ENCODE measurements at places on chromosomes 5 and 9. TPM values are rescaled to one million over a fixed set of nuclear protein-coding genes. Genes with fewer than 3 reads are reported as not detected.
A peak's percentile ranks its signal among the peaks of the same experiment; 100 is the strongest.

DNA sequence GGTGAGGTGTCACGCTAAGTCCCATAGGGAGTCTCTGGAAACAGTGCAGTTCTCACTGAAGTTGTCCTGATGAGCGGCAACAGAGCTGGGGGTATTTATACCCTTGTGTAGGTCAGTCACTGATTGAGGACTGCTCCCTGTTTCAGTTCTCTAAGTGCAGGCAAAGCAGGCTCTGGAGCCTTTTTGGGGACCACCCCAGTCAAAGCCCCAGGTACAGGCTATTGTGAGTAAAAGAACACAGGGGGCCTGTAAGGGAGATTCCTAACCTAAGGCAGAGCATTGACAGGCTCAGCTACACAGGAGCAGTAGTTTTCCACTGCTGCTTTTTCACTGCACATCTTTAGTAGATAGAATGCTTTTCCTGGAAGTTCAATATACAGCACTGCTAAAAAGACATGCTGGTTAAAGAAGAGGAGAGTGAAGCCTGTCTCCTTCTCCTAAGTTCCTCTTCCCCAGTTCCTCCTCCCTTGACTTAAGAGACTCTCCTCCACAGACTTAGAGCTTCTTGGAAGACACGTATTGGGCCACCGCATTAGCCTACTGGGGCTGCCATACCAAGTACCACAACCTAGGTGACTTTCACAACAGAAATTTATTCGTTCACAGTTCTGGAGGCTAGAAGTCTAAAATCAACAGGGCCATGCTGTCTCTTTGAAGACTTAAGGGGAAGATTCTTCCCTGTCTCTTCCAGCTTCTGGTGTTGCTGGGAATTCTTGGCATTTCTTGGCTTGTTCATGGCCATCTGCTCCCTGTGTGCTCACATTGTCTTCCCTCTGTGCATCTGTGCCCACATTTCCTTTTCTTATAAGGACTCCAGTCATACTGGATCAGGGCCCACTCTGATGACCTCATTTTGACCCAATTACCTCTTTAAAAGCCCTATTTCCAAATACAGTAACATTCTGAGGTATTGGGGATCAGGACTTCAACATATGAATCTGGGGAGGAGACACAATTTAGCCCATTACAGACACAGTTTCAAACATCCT is 221.0 kb downstream of the ESM1 start:
- no peak overlapping the region for H3K27ac ChIP-seq
- H3K4me1 ChIP-seq: no peaks in the 10 kb centered on the region
- no peak for DNase-seq
- H3K27me3 ChIP-seq: no peaks in the 10 kb centered on the region

- no peaks in the 10 kb centered on the region for H3K36me3 ChIP-seq
- H3K4me1 ChIP-seq: no peaks in the 10 kb centered on the region
- H3K27ac ChIP-seq: no peak overlapping the region
- no peak for DNase-seq
- no peaks in the 10 kb centered on the region for H3K27me3 ChIP-seq
- H3K4me3 ChIP-seq: no peak overlapping the region
These were observed 272.1 kb downstream of the TLE1 start for GRCh38 chr9:81417299-81417675.

DNA sequence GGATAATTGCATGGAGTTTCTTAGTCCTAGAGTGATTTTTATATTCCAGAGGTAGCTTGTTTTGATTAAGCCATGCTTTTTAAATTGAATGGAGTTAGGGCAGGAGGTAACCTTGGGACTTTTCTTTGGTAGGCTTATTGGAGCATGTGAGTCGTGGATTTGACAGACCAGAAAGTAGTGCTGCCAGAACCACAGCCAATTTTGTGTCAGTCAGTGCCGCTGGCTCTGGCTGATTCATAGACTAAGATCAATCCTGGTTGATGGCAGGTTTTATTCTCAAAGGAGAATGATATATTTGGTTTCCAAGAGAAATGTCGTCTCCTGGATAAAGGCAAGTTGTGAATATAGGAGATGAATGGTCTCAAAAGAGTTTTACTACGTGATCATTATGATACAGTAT is 20.3 kb downstream of the RAI14 start:
- no peak overlapping the region for H3K27ac ChIP-seq
- H3K27me3 ChIP-seq: no peaks in the 10 kb centered on the region
- no peak for DNase-seq
- H3K4me3 ChIP-seq: no peak overlapping the region
- H3K4me1 ChIP-seq: no peaks in the 10 kb centered on the region

DNA sequence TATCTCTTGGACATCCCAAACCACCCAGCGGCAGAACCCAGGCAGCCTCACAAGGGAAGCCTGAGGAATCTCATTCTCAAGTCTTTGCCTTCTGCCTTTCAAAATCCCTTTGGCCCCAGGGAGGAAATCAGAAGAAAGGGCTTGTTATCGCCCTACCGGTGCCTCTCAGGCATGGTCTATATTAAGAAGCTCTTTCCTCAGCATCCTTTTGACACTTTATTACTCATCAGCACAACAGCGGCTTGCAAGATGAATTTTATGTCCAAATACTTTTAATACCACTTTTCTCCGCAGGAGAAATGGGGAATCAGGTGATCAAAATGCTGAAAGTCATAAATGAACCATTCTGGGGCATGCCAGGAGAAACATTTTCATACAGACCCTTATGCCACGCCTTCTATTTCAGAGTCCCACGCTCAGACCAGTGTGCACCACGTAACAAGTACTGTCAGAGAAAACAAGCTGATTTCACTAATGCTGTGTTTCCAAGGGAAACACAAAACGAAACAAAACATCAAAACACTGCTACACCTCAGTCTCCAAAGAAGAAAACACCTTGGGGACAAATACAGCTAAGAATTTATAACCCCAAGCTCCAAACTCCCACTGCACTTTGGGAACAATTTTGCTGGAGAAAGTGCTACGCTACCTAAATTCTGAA is 30.0 kb downstream of the RAPGEF1 start:
- H3K4me3 ChIP-seq: no peak overlapping the region
- DNase-seq: peak; percentile 34
- no peaks in the 10 kb centered on the region for H3K27me3 ChIP-seq

GRCh38 chr9:136769710-136770191 is 5.4 kb upstream of the LCN15 start:
- DNase-seq: peak; percentile 37
- H3K27me3 ChIP-seq: no peaks in the 10 kb centered on the region
- no peaks in the 10 kb centered on the region for H3K4me1 ChIP-seq
- H3K27ac ChIP-seq: no peak overlapping the region
- no peaks in the 10 kb centered on the region for H3K36me3 ChIP-seq
- no peak overlapping the region for H3K4me3 ChIP-seq

- no peak overlapping the region for H3K27ac ChIP-seq
- H3K4me1 ChIP-seq: no peaks in the 10 kb centered on the region
- H3K36me3 ChIP-seq: no peaks in the 10 kb centered on the region
- no peaks in the 10 kb centered on the region for H3K27me3 ChIP-seq
These were observed 187.6 kb downstream of the GABBR2 start for GRCh38 chr9:98521141-98521540.

DNA sequence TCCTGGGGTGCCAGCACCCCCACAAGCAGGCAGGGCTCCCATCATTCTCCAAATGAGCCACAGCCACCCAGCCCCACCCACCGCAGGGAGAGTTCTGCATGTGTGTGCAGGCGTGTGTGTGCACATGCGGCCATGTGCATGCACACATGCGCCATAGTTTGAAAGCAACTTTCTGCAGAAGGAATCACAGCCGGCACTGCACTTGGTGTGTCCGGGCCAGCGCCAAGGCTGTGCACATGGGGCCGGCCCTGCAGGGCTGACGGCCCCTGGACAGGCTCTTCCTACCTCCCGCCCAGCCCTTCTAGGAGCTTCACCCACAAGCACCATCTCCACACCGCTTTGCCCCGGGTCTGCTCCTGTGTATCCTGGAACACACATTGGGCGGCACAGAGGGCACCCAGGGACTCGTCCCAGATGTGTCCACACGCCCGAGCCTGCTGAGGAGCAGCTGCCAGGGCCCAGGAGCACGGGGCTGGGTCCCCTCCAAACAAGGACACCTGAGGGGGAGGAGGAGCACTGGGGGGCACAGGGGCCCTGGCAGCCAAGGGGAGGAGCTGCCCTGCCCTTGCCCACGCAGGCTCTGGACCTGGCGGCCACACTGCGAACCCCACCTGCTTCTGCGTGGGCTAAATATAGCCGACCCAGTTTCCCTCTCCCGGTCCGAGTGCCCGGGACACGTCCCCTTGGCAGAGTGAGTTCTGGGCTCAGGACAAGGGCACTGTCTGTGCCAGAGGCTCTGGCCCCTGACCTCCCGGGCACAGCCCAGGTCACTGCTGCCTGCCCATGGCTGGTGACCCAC is 19.1 kb downstream of the TPPP start:
- no peaks in the 10 kb centered on the region for H3K27me3 ChIP-seq
- peaks cover 22% of the 10 kb centered on the region for H3K4me1 ChIP-seq
- no peaks in the 10 kb centered on the region for H3K36me3 ChIP-seq
- no peak for DNase-seq
- no peak overlapping the region for H3K4me3 ChIP-seq

- no peak for DNase-seq
- no peaks in the 10 kb centered on the region for H3K4me1 ChIP-seq
- H3K27ac ChIP-seq: no peak overlapping the region
These were observed 20.2 kb upstream of the SUB1 start for GRCh38 chr5:32565145-32565544.

DNA sequence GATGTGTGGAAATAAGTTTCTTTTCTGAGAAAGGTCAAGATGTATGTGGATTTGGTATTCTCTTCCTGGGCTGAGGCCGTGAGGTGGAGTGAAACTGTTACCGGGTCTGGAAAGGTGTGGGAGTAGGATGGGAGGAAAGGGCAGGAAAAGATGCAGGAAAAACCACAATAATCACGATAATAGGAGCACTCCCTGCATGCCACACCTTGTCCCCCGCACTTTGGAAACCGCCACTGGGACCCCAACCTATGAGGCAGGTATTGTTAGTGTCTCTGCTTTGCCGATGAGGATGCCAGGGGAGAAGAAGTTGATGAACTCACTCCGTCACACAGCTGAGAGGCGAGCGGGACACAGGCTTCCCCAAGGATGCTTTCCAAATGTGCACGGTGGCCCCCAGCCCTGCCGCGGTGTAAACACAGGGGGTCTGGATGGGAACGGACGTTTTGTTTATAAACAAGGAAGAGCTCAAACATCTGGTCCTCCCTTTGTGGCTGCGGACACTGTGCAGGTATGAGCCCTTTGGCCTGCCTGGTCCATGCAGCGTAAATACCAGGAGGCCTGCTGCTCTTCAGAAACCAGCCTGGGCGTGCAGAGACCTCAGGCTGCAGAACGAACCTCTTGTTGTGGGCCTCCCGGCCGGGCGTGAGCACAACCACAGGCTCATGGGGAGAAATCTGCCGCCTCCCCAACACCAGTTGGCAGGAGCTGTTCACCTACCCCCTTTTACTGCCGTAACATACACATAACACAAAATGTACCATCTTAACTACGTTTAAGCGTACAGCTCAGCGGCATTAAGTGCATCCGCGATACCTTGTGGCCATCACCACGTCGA is 126.7 kb downstream of the COL23A1 start:
- no peak overlapping the region for H3K4me3 ChIP-seq
- H3K27me3 ChIP-seq: no peaks in the 10 kb centered on the region
- H3K27ac ChIP-seq: no peak overlapping the region

- H3K4me1 ChIP-seq: no peaks in the 10 kb centered on the region
- H3K4me3 ChIP-seq: no peak overlapping the region
- H3K36me3 ChIP-seq: no peaks in the 10 kb centered on the region
- no peak overlapping the region for H3K27ac ChIP-seq
These were observed 111.2 kb downstream of the JAKMIP2 start for GRCh38 chr5:147671365-147671764.

DNA sequence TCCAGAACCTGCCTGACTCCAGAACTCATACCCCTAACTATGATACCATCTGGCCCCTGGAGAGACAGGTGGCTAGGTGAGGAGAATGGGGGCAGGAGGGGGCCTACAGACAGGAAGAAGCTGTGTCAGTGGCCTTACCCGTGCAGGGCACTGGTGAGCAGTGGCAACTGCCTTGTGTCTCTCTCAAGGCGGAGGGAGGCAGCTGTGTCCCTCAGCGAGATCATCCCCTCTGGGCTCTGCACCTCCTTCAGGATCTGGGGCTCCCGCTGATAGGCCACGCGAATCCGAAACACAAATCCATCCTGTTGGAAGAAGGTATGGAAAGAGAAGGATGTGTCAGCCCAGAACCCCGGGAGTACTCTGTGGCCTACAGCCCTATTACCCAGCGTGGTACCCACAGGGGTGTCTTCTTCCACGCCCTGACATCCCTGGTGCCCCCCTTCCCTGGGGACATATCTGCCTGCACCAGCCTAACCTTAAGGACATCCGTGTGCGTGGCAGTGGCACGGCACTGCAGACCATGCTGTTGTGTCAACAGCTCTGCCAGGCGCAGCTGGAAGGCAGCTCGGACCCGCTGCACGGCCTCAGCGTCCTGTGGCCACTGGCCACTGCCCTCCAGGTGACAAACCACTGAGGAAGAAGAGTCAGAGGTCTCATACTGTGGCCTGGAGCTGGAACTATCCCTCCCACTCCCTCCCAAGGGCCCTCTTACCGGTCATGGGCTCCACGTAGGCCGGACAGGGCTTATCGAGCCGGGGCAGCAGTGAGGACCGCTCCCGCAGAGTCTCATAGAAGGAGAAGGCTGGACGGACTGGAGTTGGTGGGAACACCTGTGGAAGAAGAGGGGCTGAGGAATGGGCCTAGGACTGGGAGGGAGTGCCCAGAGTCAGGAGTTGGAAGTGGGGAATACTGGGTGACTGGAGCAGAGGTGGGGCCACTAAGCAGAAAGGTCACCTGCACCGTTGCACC is 7.8 kb downstream of the NOL6 start:
- H3K4me1 ChIP-seq: no peaks in the 10 kb centered on the region
- H3K36me3 ChIP-seq: peaks cover 52% of the 10 kb centered on the region
- no peak for DNase-seq
- no peaks in the 10 kb centered on the region for H3K27me3 ChIP-seq

- no peaks in the 10 kb centered on the region for H3K36me3 ChIP-seq
- no peak for DNase-seq
- no peaks in the 10 kb centered on the region for H3K27me3 ChIP-seq
- H3K4me1 ChIP-seq: peaks cover 17% of the 10 kb centered on the region
- H3K4me3 ChIP-seq: no peak overlapping the region
These were observed 2.6 kb upstream of the IQGAP2 start for GRCh38 chr5:76400466-76400865.

GRCh38 chr5:89817841-89818240 is 591.7 kb downstream of the CETN3 start:
- no peaks in the 10 kb centered on the region for H3K36me3 ChIP-seq
- no peak overlapping the region for H3K27ac ChIP-seq
- no peaks in the 10 kb centered on the region for H3K4me1 ChIP-seq
- no peak overlapping the region for H3K4me3 ChIP-seq

DNA sequence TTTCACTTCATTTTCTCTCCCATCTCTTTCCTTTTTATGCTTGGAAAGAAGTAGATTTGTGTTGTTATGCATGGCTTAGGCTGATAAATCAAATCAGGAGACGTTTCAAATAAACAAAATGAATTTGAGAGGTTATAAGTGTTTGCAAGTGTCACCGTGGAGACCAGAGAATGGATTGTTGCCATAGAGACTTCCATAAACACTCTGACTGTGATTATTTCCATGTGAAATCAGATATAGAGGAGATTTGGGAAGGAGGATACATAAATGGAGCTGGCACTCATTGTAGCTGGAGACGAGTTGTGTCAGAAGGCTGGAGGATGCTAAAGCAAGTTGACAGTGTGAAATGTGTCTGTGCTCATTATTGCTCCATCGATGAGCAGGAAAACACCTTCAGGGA is 84.2 kb upstream of the PCSK1 start:
- DNase-seq: no peak
- H3K4me3 ChIP-seq: no peak overlapping the region
- H3K36me3 ChIP-seq: no peaks in the 10 kb centered on the region
- H3K27me3 ChIP-seq: no peaks in the 10 kb centered on the region
- H3K27ac ChIP-seq: no peak overlapping the region
- no peaks in the 10 kb centered on the region for H3K4me1 ChIP-seq

SPATA31C1 gene
- not detected for total RNA-seq

ANKDD1B gene
- total RNA-seq: 0.70 TPM

EPB41L4B gene
- not detected for total RNA-seq

SPRY4 gene
- total RNA-seq: 0.11 TPM

SOWAHA gene
- not detected for total RNA-seq

ZNF454 gene
- total RNA-seq: not detected
